ENCODE measurements at places on chromosomes 4 and X.

DNA sequence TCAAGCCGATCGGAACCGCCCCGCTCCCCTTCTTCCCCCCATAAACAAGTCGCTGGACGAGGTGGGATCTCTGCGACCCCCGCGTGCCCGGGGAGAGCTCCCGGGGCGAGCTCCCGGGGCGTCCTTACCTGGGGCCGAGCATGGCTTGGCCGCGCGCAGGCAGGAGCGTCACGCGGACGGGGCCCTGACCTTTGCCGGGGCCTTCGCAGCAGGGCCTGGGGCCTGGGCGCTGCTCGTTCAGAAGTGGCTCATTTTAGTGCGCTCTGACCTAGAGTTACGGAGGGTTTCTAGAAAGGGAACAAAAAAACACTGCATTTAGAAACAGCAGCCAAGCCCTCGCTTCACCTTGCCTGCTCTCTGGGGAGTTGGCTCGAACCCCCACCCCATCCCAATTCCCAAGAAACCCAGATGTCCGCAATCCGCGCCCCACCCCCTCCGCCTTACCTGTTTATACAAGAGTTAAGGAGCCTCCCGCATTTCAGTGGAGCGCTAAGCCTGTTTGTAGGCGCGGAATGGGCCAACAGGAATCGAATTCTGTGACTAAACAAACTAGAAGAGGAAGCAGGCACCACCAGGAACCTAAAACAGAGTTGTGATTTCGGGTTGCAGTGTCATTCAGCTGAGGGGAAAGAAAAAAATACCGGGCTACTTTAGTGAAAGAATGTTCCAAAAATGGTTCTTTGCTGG lies 814 bp upstream of the RBM47 start:
- DNase-seq: no peak

- DNase-seq: no peak
Observed at GRCh38 chrX:10399043-10399741, 221.2 kb downstream of the MID1 start.

DNA sequence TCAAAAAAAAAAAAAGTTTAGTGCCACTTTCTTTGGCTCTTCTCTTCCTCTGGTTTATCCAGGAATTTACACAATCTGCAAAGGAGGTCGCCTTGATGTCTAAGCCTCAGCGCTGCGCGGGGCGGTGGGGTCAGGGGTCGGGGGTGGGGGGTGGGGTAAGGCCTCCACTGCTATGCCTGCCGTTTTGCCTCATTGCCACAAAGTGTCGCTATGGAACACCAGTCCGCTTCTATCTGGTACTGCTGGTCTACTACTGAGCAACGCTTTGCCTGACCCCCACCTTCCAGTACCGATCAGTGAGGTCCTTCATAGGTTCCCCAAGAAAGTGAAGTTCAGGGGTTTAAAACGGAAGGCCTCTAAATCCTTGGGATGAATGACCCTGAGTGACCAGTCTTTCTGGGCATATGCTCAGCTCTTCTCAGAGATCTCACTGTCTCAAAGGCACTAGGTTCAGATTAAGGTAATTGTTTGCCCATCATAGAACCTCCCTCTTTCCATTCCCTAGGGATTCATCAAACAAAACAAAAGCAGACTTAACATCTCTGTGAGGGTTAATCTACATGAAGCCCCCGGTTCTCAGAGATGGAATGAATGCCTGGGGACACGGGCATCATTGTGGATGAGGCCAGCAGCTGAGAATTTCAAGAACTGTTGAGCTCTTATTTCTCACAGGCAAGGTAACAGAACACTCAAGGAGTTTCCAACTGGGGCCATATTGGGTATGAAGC lies 16.9 kb upstream of the TSR2 start:
- no peak for DNase-seq

- DNase-seq: no peak
Observed at GRCh38 chr4:154367659-154368058, 123.9 kb downstream of the DCHS2 start.

DNA sequence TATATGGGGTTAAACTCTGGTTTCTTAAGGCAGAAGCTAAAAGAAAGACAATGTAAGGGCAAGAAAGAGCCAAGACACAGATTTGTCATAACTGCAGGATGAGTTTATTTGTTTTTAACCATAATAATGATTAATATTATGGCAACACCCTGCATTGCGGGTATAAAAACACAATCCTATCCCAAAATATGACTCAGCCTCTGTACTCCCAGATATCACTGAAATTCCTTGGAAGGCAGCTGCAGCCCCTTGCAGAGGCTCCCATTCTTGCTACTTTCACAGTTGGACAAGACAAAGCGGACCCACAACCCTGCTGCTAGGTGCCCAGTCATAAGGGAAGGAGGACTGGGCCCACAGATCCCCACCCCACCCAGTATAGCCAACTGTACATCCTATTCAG lies 20.4 kb upstream of the FGF16 start:
- DNase-seq: no peak

DNA sequence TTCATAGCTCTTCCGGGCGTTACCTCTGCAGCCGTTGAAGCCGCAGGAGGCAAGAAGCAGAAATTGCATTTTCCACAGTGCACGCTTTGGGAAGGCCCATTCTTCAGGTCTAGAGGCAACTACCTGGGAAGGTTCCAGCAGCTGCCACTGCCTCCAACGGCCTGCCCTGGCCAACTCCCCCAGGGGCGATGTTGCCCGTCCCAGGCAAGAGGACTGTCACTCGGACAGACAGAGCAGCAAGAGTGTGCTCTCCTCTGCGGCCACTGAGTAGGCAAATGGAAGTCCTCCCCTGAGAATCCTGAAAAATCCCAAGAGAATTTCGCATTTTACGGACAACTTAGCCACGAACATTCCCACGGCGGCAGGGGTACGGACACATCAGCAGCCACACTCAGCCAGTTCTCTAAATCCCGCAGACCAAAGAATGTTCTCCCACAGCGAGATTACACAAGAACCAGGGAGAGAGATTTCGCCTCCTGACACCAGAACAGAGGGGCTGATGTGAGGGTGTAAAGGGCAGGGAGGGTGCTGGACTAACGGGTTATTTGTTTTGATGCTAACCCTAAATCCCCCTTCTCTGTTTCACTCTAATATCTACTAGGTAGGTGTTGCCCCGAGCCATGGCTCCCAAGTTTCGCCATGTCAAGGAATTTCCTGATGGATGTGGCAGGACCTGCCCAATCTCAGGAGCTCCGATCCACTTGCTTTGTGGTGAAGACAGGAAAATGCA lies 63.8 kb downstream of the SEPSECS start:
- DNase-seq: no peak

- no peak for DNase-seq
Observed at GRCh38 chr4:156515295-156515694, 456.3 kb downstream of the PDGFC start.

GRCh38 chrX:120140293-120140981 lies 18.0 kb upstream of the RHOXF2 start:
- DNase-seq: no peak

- DNase-seq: no peak
Observed at GRCh38 chr4:124386163-124386562, 326.4 kb downstream of the ANKRD50 start.

- no peak for DNase-seq
Observed at GRCh38 chrX:101383679-101384205, 2.2 kb downstream of the BTK start.

GRCh38 chr4:163332526-163333406 lies at the start of gene NPY1R:
TSS of gene NPY1R (minus strand) at chr4:163332596. CDS start at chr4:163326554, 6,042 bp downstream.
- peak; percentile 32 for DNase-seq

- DNase-seq: no peak
Observed at GRCh38 chrX:3403748-3404147, 57.3 kb upstream of the MXRA5 start.

DNA sequence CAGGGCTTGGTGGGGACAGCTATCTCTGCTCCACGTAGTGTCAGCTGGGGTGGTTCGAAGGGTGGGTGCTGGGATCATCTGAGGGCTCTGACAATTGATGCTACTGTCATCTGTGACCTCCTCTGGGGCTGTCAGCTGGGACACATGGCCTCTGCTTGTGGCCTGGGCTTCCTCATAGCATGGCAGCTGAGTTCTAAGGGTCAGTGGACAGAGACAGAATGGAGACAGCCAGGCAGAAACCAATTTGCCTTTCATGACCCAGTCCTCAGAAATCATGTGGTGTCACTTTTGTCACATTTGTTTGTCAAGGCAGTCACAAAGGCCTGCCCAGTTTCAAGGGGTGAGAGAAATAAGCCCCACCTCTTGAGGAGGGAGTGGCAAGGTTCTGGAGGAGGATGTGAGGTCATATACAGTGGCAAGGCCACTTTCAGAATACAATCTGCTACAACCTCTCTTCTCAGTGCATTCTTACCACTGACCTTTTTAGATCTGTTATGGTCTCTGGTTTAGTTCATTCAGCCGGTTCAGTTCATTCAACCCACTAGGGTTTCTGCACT lies 103.6 kb upstream of the BCOR start:
- no peak for DNase-seq

GRCh38 chr4:110085131-110085530 lies 113.3 kb downstream of the ELOVL6 start:
- no peak for DNase-seq

DNA sequence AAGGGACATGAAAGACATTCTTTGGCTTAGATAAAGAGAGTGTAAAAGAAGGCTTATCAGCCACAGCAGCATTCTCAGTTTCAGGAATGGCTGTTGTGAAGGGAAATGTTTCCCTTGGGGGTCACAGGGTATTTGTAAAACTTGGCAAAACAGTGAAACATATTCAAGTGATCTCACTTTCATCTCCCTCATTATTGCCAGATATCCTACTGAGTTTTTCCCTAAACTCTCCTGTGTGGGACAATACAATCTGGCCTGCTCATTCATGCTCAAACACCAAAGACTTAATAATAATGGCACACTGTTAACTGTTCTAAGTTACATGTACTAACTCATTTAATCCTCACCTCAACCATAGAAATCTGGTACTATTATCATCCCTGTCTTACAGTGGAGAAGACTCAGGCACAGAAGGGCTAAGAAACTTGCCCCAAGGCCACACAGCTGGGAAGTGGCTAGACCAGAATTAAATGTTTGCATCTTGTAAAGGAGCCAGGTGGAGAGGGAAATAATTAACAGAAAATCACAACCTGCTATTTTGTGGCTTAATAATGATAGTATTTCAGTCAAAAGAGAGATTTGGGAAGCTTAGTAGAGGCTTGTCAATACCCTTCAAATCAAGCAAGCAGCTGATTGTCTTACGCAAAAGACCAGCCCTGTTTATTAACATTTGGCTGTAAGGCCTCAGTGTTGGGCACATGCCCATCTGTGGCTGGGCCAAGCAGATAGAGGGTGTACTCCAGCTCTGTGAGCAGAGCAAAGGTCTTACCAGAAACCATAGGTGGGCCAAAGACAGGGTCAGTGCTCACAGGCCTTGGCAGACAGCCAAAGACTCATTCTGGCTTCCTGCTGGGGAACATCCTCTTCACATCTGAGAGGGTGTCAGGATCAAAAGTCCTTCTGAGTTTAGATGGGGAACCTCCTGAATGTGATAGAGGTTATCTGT lies 17.3 kb downstream of the SMPX start:
- peak; percentile 35 for DNase-seq

DNA sequence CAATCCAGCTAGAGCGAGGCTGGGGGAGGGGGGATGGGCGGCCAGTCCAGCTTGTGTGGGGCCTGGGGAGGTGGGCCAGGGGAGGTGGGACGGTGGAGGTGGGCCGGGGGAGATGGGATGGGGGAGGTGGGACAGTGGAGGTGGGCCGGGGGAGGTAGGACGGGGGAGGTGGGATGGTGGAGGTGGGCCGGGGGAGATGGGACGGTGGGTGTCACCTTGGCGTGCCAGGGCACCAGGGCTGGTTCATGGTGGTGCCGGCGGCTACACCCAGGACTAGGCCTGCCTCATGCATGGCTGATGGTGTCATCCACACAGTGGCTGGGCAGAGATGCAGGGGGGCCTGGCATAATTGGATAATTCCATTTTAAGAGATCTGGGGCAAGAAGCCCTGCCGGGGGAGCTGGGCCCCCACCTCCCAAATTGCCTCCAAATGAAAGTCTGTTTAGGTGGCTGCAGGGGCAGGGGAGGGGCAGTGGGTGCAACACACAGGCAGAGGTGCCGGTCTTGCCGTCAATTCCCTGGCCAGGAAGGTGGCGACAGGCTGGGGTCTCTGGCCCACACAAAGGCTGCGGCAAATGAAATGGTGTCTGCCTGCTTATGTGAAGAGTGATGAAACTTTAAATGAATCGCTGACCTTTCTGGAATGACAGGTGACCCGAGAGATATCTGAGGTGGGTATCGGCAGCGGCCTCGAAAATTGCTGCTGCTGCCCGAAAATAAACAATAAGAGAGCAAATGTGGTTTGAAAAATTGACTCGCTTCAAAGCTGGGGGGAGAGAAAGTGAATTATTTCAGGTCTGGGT lies 82.1 kb downstream of the FAM53A start:
- no peak for DNase-seq

- no peak for DNase-seq
Observed at GRCh38 chr4:159593681-159594080, 490.8 kb downstream of the RAPGEF2 start.

- no peak for DNase-seq
Observed at GRCh38 chrX:151563449-151563848, at the start of gene PASD1. TSS of gene PASD1 (plus strand) at chrX:151563675. CDS start at chrX:151601554, 37,879 bp downstream.

- no peak for DNase-seq
Observed at GRCh38 chr4:39970671-39971640, 6.8 kb downstream of the PDS5A start.

GRCh38 chr4:153045111-153045982 lies 109.2 kb downstream of the FHDC1 start:
- no peak for DNase-seq

GRCh38 chr4:10122236-10122932 lies 5.8 kb upstream of the WDR1 start:
- DNase-seq: no peak

DNA sequence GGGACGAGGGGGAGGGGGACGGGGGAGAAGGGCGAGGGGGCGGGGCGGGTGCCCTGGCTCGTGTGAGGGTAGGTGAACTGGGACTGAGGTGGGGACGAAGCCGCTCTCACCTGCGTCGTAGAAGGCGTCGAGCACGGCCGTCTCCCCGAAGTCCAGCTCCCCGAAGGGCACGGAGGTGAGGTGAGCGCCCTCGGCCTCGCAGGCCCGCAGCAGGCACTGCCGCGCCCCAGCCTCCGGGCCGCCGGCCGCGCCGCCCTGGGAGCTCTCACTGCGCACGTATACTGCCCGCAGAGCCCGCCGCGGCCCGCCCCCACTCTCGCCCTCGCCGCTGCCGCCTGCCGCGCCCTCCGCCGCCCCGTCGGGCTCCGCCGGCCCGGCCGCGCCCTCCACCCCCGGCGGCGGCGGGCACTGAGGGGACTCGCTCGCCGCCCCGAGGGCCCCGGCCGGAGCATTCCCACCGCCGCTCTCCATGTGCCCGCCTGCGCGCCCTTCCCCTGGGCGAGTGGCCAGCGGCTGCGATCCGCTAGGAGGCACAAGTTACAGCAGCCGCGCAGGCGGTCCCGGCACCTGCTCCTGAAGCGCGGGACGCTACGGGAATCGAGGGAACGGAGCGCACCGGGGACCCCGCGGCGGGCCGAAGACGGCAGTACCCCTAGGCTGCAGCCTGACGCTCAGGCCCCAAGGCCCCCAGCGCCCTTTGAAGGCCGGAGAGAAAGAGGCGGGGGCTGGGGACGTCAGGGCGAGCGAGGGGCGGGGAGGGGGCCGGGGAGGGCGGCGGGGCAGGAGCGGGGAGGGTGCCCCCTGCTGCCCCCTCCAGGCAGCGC lies at the start of gene MAP3K15:
Gene MAP3K15, minus strand, starts transcription at position 718 of the 824 bp plus-strand sequence. Its CDS starts 247 bp downstream, at position 471.
- no peak for DNase-seq

DNA sequence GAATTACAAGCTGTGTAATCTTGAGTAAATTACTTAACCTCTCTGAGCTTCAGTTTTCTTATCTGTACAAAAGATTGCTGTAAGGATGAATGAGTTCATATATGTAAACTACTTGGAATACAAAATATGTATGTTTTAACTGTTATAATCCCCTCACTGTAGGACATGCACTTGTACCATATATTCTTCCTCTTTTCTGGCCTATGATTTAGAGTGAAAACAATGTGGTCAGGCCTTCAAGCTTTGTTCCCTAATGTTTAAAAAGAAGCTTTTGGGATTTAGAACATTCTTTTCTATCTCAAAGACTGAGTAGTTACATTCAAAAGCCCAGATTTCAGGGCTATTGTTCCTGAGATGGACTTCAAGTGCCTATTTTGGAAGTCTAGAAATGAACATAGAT lies 26.7 kb upstream of the GPRIN3 start:
- DNase-seq: no peak

Measured in NCI-H1092 (cell line).